ENCODE measurements at places on chromosomes 5 and 9.

DNA sequence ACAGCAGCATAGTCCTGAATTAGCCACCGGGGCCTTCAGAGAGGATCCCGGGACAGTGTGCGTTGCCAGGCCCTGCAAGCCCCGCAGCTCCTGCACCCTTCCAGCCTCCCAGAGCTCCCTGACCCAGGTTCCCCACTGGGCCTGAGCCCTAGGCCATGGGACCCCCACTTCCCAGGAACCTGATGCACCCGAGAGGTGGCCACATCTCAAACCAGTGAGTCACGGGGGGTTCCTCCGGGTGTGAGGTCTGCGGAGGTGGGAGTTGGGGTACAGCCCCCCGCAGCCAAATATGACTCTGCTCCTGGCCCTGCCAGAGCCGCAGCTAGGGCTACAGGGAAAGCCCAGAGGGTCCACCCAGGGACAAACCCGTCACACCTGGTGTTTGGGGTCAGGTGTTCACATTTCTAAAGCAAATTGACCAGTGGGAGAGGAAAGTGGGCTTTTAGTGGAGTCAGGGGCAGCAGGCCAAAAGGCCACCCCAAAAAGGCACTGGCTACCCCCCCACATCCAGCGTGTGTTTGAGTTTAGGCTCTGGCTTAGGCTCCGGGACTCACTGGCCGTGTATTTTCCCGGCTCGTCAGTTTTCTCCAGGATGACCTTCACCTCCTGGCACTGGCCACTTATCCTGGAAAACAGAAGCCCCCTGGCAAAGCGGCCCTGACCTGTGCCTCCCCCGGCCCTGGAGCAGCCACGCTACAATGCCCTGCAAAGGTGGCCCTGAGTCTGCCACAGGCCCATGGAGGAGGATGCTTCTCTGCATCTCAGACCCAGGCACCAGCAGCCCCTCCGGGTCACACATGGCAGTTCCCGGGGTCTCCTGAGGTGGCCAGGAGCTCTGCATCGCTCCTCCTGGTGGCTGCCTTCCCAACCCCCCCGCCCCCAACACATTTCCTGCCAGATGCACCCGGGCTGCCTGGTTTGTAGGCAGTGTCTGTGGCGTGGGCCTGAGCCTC, 17.4 kb upstream of the OBP2B start:
- DNase-seq: no peak

DNA sequence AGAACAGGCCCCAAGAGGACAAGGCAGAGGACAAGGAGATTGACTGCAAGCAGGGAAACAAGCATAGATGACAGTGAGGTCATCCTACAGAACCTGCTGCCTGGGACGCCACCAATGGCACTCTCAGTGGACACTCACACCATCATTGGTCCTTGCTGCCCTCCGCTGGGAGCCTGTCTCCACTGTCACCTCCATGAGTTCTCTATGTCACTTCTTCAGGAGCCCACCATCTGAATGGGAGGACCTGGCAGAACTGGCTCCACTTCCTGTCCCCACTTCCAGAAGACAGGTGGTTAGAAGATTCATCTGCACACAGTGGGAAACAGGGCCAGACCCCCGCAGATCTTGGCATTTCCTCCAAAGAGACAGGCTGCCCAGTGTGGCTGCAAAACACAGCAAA, 188.9 kb downstream of the HSD17B3 start:
- no peak for DNase-seq

- DNase-seq: no peak
Observed at GRCh38 chr5:170612256-170612678, 108.4 kb downstream of the KCNIP1 start.

DNA sequence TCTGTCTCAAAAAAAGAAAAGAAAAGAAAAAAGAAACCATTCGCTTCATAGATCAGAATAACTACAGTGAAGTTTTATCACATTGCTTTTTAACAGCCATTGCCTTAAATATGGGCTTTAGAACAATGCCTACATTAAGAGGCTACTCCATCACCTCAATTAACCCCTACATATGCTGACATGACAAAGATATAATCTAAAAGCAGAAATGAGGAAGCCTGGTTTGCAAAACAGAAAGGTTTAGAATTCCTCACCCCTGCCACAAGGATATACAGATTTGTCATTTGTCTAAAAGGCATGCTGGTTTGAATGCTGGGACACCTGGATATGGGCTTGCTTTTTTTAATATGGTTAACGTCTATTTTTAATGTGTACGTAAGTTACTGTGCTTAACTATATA, 1353.0 kb upstream of the C9orf72 start:
- no peak for DNase-seq

GRCh38 chr5:35067985-35068384, 20.2 kb upstream of the AGXT2 start:
- DNase-seq: no peak

- DNase-seq: no peak
Observed at GRCh38 chr9:135487281-135488012, 7.9 kb downstream of the PPP1R26 start.

DNA sequence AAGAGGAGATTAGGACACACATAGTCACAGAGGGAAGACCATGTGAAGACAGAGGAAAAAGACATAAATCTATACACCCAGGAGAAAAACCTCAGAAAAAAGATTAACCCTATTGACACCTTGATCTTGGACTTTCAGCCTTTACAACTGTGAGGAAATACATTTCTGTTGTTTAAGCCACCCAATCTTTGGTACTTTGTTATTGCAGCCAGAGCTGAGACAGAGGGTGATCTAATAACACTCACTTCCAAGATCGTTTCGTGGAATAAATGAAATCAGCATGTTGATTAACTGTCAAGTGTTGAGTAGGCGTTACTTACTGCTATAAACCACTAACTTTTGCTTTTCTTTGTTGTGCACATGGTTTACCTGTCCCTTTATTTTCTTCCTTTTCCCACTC, 361.2 kb upstream of the RIOK2 start:
- DNase-seq: no peak

DNA sequence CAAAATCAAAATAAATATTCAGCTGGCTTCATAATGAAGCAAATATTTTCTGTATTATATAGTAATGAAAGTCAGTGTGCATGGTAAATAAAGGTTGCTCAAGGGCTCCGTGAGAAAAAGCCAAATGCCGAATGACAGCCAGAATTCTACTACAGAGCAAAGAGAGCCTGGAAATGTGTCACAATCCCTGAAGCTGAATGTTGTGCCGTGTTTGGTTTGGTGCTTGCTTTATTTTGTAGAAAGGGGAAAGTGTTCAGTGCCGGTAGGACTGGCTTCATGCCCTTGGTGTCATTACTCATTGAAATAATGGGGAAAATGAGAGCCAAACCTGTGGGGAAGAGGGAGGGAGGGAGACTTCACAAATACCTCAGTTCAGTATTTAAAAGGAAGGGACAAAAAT, 26.8 kb upstream of the ADAMTSL1 start:
- DNase-seq: no peak

GRCh38 chr9:119941091-119941490, 571.9 kb upstream of the BRINP1 start:
- DNase-seq: no peak

GRCh38 chr5:143495110-143495509, 91.6 kb upstream of the NR3C1 start:
- DNase-seq: no peak

GRCh38 chr5:56100439-56101176, 105.8 kb upstream of the IL6ST start:
- DNase-seq: no peak

DNA sequence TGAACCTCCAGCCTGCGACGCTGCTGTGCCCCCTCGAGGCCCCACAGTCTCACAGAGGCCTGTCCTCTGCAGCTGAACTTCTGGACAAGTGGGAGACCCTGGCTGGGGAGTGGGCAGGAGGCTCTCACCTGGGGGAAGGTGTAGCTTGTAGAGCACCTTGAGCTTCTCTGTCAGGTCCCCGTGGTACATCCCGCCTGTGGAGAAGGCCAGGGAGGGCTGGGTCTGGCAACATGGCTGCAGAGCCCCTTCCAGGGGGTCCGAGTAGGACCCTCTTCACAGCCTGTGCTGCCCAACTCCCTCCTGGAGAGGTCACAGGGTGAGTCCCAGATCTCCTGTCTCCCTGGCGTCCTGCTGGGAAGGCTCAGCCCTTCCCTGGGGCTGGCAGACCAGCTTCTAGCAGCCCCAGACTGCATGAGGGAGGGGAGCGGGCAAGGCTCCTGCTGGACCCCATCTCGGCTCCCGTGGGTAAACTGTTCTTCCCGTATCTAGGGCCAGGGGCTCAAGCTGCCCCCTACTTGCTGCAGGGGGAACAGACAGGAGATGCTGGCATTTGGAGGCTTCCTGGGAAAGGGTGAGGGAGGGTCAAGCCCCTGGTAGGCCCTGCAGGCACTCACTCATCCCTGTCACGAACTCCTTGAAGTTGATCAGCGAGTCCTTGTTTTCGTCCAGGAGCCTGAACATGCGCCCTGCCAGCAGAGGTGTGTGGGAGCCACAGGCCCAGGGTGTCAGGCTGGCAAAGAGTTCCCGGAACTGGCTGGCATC, 11.2 kb upstream of the MRNIP start:
- DNase-seq: no peak

GRCh38 chr9:135001526-135001925, 83.8 kb upstream of the FCN1 start:
- DNase-seq: no peak

- no peak for DNase-seq
Observed at GRCh38 chr5:42851481-42851880, 39.8 kb upstream of the SELENOP start.

All from stimulated activated CD4-positive, alpha-beta T cell treated with anti-CD3 and anti-CD28 coated beads, Interleukin-15, amount 100 ng/mL, for 24 hours (primary cell).